Midbrain (tissue), 1 donor: ENCODE measurements at places on chromosomes 12 and 14.

GRCh38 chr12:101287357-101287756 is 7.5 kb downstream of the UTP20 start:
- DNase-seq = no peak

GRCh38 chr14:92426237-92426636 is 87.3 kb upstream of the RIN3 start:
- DNase-seq = no peak

GRCh38 chr12:57603815-57604453 is 690 bp upstream of the DTX3 start:
- DNase-seq = peak; percentile 21

DNA sequence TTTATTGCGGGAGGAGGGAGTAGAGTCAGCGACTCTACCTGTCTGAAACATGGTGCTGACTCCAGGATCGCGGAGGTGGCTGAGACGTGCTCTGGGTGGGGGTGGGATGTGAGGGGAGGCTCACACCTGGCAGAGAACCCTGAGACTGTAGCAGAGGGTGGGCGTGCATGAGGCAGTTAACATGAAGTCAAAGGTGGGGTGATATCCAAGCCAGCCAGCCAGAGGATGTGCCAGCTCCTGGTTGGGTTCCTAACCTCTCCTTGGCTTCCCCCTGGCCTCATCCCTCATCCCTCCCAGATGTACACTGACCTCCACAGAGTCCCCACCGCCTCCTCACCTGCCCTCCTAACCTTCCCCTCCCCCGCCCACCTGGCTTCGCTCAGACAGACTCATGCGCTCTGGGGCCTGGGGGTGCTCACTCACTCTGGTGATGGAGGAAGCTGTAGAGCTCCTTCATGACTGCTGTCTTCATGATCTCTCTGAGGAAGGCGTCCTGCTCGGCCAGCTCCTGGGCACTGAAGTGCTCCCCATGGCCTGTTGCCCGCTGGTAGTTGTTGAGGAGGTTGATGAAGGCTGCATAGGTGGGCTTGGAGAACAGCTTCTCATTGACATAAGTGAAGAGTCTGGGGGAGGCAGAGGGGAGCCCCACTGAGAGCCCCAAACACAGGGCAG is 9.3 kb downstream of the ENDOU start:
- DNase-seq = no peak

GRCh38 chr12:111203446-111203845 is 165.4 kb downstream of the PHETA1 start:
- DNase-seq = no peak

GRCh38 chr14:100604121-100604501 is 16.9 kb upstream of the BEGAIN start:
- no peak for DNase-seq

- peak; percentile 80 for DNase-seq
Measured at GRCh38 chr12:59149995-59150642, 229.8 kb upstream of the LRIG3 start.

DNA sequence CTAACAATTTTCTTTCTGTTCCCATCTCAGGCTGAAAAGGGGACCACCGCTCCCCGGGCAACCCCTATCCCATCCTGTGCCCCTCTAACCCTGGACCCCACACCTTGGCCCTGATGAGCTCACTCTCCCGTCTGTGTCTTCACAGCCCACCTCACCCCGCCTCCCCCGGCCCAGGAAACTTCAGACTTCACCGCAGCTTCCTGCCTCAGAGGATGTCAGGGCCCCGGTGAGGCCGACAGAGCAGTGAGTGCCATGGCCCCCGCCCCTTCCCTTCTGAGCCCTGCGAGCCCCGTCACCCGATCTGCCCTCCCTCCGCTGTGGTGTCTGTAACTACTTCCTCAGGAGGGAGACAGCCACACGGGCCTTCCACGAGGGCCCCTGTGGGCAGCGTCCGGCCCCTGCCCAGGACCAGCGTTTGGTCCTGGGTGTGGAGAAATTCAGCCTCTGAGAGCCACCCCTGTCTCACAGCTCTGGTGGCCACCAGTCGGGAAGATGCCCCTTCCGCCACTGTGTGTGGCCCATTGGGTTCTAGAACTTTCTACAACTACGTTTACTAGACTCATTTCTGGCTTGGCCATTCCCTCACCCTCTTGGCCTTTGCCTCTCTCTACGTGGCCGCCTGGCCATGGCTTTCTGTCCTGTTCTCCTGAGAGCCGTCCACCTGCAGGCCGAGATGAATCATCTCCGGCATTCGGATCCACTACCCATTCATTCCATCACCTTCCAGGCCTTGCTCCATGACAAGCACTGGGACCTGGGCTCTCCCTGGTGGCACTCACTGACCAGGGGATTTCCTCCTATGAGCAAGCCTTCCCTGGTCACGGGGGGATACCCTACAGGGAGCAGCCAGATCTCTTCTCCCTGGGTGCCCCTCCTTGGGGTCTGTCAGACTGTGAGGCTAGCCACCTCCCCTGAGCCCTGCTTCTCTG is 3.4 kb downstream of the RHOF start:
- DNase-seq = no peak

- DNase-seq = no peak
Measured at GRCh38 chr14:100576091-100577085, 10.8 kb downstream of the BEGAIN start.

DNA sequence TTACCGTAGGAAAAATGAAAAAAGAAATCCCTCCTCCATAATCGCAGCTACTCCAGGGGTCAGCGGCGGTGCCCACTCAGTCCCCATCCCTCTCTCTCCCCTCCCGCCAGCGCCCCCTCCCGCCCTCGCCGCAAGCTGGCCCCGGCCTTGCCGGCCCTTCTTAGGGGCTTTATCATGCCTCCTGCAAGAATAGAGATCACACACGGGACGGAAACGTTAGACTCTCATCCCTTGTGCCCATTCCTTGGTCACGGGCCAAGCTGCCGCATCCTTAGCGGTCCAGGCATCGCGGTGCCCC is 692 bp upstream of the COX14 start:
- peak; percentile 72 for DNase-seq

GRCh38 chr14:70190156-70190555 is 1.4 kb upstream of the SLC8A3 start:
- DNase-seq = no peak

DNA sequence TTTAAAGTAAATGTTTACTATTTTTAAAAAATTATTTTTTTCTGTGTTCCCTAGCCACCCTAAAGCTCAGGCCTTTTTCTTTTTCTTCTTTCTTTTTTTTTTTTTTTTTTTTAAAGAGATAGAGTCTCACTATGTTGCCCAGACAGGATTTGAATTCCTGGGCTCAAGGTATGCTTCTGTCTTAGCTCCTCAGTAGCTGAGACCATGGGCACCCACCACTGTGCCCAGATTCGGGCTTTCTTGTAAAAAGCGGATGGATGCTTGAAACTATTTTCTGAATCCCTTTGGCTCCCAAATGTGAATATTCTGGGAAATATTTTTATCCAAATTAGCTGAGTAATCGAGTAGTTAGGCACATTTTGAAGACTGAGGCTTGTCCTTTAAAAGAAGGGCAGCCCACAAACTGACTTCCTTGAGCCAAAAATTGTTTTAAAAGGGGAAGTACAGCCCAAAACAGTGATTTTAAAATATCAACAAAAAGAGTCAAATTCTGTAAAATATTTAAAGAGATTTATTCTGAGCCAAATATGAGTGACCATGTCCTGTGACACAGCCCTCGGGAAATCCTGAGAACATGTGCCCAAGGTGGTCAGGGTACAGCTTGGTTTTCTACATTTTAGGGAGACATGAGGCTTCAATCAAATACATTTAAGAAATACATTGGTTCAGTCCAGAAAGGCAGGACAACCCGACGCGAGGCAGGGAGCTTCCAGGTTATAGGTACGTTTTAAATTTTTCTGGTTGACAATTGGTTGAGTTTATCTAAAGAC is 28.8 kb upstream of the HIGD1C start:
- DNase-seq = no peak

DNA sequence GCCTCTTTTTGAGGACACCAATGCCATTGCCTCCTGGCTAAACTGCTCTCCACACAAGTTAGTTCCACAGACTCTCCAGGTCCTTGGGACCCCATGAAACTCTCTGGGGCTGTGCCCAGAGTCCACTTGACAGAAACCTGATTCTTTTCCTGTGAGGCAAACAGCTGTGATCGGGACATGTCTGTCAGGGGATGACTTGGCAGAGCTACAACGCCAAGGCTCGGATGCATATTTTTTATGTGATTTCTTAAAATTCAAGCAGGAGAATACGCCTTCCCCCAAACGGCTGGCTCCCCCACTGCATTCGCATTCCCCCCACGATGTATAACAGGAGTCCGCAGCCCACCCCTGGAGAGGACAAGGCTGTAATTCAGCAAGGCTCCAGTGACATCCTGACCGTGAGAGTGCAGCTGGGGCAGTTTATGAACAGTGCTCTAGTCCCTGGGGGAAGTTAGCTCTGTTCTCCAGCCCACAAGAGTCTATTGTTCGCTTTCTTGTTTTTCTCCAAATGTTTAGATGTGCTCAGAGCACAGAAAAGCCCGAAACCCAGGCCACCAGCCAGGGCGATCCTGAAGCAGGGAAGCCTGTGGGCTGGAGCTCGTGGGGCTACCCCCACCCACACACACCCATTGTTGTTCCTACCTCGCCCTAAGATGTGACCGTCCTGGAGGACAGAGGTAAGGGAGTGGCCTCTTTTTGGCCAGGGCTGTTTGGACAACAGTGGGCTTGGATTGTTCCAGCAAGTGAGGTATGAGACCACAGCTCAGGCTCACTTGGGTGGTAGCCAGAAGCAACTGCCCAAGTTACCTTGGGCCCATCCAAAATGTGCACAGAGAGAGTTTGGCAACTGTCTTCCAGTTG is 159.5 kb downstream of the ZFP36L1 start:
- DNase-seq = peak; percentile 90

- no peak for DNase-seq
Measured at GRCh38 chr12:132275110-132275531, 54.3 kb downstream of the GALNT9 start.

- no peak for DNase-seq
Measured at GRCh38 chr14:66432334-66432733, 53.8 kb upstream of the CCDC196 start.

GRCh38 chr12:94435511-94435927 is 24.1 kb downstream of the CEP83 start:
- peak; percentile 8 for DNase-seq

DNA sequence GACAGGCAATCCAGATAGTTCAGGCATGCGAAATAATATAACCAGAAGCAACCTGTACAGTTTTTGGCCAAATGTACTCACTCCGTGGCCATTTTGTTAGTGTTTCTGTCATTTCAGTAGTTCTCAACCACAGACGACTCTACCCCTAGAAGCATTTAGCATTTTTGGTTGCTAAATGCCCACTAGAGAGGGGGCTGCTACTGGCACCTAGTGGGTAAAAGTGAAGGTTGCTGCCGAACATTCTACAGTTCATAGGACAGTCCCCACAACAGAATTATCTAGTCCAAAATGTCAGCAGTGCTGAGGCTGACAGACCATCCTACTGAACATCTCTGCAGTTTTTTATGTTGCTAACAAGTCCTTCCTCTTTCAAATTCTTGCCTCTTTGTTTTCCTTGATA is 107.4 kb downstream of the TSHR start:
- peak; percentile 16 for DNase-seq

DNA sequence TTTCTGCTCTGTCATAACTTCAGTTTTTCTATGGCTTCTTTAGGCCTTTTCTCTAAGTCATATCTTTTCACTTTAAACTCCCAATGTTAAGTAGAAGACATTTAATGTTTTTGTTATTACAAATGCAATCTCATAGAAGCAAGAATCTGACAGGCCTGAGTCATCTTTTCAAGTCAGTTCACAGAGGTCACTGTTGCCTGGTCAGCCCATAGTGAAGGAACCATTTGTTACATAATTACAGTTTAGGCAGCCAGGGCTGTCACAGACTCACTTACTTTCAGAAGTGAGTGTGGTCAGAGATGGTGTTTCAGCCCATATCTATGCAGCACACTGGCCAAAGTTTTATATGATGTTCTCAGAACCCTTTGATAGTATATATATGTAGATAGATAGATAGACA is 46.5 kb downstream of the CCER1 start:
- no peak for DNase-seq

DNA sequence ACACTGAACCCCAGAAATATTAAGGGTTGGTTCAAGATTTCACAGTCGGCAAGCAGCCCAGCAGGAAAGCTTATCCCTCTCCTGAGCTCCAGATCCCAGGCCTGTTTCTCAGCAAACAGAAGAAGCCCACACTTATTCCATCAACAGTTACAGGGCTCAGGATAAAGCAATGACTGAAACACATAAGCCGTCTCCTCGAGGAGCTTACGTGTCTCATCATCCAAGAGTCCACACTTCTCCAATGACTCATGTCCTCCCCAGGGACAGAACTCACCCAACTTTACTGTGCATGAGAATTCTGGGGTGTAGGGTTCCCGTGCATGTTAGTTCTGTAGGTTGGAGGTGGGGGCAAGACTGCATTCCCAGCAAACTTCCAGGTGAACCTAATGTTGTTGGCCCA is 31.2 kb downstream of the GSC start:
- no peak for DNase-seq

- DNase-seq = no peak
Measured at GRCh38 chr12:91406920-91407341, 224.3 kb upstream of the DCN start.

DNA sequence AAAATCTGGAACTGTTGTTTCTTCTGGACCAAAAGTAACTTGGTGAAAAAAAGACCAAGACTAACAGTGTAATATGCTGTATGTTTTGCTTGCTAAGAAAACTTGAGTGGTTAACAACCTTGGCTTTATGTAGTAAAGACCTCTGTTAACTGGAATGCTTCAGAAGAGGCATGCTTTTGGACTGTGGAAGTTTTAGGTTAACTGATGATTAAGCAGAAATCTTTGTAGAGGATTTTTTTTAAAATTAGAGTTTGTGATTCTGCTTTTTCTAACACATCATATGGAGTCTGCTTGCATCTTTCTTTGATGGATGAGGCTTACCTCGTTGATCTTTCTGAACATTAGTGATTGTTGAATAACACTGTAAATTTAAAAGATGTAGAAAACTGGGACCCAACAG is 17.5 kb downstream of the PELI2 start:
- no peak for DNase-seq

- DNase-seq = no peak
Measured at GRCh38 chr14:81509321-81509720, 24.3 kb downstream of the SEL1L start.

DNA sequence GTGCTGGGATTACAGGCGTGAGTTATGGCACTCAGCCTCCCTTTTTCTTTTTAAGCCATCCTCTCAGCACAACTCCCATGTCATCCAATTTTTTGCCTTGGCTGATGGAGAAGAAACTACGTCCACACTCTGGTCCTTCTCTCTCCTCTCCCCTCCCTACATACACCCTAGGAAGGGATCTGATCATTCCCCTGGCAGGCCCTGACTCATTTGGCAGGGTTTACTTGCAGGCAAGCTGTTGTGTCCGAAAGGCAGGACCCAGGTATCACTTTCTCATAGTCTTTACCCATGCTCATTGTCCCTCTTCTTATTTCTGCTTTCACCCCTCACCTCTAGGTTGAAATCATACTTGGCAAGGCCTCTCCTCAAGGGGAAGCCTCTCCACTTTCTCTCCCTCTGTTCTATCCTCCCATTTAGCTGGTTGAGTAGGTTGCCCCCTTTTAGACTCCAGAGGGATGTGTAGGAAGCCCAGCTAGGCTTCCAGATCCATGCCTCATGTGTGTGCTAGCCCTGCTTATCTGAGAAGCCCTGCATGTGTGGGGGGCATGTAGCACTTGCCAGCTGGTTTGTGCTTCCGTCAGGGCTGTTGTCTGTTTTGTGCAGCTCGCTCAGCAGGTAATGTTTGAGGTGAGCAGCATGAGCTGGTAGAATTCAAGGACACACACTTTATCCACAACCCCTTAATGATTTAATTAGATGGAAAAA is 14.8 kb downstream of the GPR19 start:
- no peak for DNase-seq

- DNase-seq = no peak
Measured at GRCh38 chr12:94048757-94049156, 99.6 kb upstream of the PLXNC1 start.
